ENCODE measurements at places on chromosomes 6 and 20.

DNA sequence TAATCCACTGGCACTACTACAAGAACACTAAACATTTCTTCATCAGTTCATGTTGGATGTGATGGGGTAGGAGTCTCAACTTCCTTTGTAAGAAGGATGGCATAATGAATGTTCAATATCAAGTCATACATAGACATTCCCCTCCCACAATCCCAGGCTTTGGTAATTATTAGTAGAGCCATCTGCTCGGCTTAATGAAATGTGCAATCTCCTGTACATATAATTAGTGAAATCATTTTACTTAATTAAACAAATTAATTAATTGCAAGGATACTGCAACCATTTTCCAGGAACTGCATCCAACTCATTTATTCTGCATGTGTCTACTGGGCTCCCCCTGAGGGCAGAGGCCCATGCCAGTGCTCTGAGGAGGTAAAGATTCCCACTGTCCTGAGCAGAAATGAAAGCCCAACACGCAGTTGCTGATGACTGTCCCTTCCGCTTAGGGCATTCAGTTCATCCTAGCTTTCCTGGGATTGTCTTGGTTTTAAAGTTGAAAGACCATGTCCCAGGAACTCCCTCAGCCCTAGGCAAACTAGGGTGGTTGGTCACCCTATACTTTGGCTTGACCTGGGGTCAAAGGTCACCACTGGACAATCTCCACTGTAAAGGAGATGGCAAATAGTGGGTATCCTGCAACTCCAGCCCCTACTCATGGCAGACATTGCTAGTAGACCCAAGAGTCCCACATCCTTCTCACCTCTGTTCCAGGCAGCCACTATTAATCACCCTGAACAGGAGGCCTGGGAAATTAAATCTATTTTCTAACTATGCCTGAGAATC is 109.8 kb downstream of the TRERF1 start:
- no peak for DNase-seq

DNA sequence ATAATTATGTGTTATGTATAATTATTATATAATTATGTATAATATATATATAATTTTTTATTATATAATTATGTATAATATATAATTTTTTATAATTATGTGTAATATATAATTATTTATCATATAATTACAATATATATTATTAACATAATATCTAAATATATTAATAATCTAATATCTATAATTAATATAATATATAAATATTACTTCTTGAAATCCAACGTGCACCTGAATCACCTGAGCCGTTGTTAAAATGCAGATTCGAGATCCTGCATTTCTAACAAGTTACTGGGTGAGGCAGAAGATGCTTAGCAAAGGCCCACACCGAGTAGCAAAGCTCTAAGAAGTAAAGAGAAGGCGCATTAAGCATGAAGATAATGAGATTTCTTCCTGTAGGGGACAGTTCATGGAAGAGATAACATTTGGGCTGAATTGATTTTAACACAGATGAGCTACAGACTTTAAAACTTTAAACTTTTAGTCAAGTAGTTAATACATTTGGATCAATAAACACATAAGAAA is 406.4 kb upstream of the PLCB4 start:
- DNase-seq, result no peak

- DNase-seq, result no peak
These were observed 4.5 kb downstream of the MRPL14 start for GRCh38 chr6:44122801-44123200.

- DNase-seq, result no peak
These were observed 22.0 kb upstream of the CGA start for GRCh38 chr6:87116922-87117321.

- no peak for DNase-seq
These were observed 39.1 kb downstream of the EPB41L2 start for GRCh38 chr6:131023834-131024504.

- no peak for DNase-seq
These were observed 70.8 kb upstream of the RIPOR2 start for GRCh38 chr6:25006565-25007001.

DNA sequence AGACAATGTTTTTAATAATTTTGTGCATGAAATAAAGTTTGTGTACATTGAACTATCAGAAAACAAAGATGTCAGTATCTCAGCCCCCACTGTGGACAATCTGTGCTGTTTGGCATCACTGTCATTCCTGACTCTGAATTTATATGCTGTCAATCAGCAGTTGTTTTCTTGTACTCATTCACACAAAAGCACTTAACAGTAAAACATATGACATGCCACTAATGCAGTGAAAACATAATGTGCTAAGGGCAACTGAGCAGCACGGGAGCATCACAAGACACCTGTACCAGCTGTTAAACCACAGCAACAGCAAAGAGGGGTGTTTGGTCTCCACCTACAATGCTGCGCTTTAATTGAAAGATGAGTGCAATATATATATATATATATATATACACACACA is 647.8 kb upstream of the SLC35B3 start:
- DNase-seq, result no peak

DNA sequence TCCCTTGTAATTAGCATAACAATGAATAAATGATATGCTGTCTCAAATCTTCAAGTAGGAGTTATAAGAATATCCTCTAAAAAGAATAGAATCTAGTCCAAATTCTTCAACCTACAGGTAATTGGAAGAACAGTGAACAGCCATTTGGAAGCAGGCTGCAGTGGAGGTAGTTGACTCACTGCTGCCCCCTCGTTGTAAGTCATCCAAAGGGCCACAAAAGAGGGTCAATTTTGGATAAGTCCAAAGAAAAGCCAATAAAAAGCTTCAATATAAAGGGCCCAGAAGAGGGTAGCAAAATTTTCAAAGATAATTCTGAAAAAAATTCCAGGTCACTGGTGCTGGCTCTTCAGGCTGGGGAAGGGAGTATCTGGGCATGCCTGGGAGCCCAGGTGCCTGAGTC is 60.8 kb upstream of the SSTR4 start:
- no peak for DNase-seq

GRCh38 chr20:46701057-46701456 is 8.4 kb upstream of the SLC2A10 start:
- no peak for DNase-seq

- no peak for DNase-seq
These were observed 5.0 kb downstream of the WRNIP1 start for GRCh38 chr6:2770171-2770570.

- DNase-seq, result no peak
These were observed 27.1 kb downstream of the HSF2 start for GRCh38 chr6:122426597-122426996.

DNA sequence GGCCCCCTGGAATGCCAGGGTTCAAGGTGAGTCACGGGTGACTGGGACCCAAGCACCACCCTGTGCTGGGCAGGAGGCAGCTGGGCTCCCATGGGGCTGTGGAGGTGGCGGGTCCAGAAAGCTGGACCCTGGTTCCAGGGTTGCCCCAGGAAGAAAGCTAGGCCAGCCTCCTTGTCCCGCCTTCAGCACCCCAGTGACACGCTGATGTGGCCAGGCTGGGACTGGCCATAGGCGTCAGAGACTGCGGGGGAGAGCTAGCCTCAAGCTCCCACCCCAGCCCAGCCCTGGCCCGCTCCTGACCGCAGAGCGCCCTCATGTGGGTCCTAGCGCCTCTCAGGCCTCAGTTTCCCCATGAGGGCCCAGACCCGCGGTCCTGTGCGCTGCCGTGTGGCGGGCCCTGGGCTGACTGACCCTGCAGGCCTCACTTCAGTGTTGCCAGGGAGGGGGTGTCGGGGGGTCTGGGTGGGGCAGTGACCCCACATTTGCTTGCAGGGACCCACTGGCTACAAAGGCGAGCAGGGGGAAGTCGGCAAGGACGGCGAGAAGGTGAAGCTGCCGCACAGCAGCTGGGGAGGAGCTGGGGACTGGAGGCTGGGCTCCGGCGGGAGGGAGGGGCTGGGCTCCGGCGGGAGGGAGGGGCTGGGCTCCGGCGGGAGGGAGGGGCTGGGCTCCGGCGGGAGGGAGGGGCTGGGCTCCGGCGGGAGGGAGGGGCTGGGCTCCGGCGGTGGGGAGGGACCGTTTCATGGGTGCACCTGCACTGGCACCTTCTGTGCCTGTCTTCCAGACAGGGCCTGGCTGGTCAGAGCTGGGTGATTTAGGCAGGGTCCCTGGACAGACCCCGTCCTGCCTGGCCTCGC is 7.9 kb downstream of the COL9A3 start:
- DNase-seq, result peak; percentile 41

GRCh38 chr20:16535277-16535676 is 38.0 kb downstream of the KIF16B start:
- DNase-seq, result no peak

DNA sequence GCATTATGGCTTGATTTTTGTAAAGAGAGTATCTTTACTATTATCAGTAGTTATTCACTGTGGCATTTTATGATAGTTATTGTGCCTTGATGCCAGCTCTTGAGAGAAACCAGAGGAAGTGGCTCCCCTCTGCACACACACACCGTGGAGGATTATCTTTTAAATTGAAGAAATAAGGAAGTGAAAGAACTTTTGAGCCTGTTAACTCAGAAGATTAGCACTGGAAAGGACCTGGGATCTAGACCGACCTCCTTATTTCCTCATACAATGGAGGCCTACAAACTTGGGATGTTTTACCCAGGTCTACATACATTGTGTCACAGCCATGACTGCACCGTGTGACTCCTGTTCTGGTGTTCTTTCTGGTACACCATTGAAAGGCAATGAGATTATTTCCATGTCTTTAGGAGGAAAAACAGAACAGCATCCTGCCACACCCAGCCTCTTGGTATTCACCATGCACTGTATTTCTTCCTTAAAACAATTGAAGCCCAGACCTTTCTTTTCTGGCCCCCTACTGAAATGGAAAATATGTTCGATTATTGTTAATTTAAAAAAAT is 40.6 kb downstream of the HECA start:
- no peak for DNase-seq

- no peak for DNase-seq
These were observed 465.2 kb upstream of the CITED2 start for GRCh38 chr6:139839506-139840156.

DNA sequence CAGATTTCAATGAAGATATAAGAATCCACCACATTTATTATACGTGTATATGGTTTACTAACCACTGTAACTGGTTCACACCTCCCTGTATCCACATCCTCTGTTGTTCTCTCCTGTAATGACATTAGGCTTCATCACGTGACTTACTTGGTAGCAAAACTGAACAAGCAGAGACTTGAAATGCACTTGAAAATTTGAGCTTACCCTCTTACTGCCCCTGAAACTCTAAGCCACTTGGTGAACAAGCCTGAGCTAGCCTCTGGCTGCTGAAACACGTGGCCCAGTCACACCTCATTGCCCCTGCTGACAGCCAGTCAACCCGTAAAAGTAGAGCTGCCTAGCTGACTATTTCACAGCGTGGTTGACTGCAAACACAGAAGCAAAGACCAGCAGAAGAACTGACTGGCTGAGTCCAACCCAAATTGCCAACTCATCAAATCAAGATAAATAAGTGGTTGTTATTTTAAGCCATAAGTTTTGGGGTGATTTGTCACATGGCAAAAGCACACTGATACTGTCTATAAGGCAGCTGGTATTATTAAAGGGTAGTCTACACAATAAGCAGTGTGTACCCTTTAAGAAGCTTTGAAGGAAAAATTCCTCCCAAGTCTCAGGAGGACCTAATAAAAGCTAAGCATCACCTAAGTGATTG is 109.0 kb downstream of the RALGAPA2 start:
- no peak for DNase-seq

- DNase-seq, result no peak
These were observed 62.0 kb downstream of the PPP1R14C start for GRCh38 chr6:150204705-150205472.

DNA sequence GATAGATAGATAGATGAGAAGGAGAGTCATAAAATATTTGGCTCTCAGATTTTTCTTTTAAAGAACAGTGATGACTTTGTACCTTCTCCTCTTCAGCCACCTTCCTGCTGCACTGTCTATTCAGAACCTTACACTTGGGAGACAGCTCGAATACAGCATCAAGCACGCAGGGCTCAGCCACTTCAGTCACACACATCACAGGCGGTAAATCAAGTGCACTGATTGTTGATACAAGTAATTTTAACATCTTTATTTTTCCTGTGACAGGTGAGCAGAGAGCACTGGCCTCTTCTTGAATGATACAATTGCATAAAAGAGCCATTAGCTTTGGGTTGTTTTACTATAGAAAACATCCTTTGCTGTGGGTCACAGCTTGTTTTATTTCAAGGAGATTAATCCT is 1118.5 kb upstream of the EYS start:
- no peak for DNase-seq

- no peak for DNase-seq
These were observed 137.4 kb upstream of the RNF24 start for GRCh38 chr20:4152696-4153235.

- DNase-seq, result no peak
These were observed 3.6 kb upstream of the HS3ST5 start for GRCh38 chr6:114346451-114346850.

DNA sequence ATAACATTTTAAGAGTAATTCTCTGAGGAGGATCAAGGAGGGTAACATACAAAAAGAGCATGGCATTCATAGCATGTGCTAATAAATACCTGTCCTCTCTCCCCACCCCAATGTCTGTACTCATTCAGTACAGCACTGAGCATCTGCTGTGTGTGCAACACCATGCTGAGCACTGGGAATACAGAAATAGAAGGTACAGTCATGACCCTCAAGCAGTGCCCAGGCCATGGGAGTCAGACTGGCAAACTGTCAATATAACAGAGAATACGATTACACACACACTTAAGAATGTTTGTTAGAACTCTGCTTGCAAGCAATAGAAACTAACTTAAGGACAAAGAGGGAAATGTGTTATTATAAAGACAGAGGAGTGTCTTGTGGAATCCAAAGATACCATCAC is 24.7 kb upstream of the ZFAND3 start:
- DNase-seq, result no peak

- DNase-seq, result no peak
These were observed 4.5 kb downstream of the UBE2C start for GRCh38 chr20:45816951-45817350.

GRCh38 chr20:25659999-25660398 is 36.2 kb upstream of the NANP start:
- no peak for DNase-seq

- no peak for DNase-seq
These were observed 80.8 kb upstream of the SLC22A16 start for GRCh38 chr6:110557199-110557598.

DNA sequence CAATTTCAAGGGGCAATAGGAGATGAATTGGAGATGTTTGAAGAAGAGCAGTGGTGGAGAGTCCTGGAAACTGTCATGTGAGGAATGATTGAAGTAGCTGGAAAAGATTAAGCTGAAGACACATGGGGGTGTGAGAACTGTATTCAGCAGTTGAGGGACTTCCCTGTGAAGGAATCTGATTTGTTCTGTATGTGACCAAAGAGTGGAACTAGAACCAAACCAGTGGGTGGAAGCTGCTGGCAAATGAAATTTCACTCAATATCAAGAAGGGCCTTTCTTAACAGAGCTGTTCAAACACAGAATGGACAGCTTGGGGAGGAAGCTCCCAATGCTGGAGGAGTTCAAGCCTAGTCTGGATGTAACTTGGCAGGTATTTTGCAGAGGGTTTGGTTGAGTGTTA is 21.3 kb downstream of the SEC23B start:
- no peak for DNase-seq

- DNase-seq, result no peak
These were observed 211.1 kb downstream of the ANKRD60 start for GRCh38 chr20:58017231-58017969.

- no peak for DNase-seq
These were observed 105.0 kb upstream of the QKI start for GRCh38 chr6:163309491-163310026.

- no peak for DNase-seq
These were observed 39.8 kb downstream of the HLA-A start for GRCh38 chr6:29982097-29982496.

Data from NCI-H1092 (cell line).